NB4 (cell line): ENCODE measurements at places on chromosomes 6 and 20.

DNA sequence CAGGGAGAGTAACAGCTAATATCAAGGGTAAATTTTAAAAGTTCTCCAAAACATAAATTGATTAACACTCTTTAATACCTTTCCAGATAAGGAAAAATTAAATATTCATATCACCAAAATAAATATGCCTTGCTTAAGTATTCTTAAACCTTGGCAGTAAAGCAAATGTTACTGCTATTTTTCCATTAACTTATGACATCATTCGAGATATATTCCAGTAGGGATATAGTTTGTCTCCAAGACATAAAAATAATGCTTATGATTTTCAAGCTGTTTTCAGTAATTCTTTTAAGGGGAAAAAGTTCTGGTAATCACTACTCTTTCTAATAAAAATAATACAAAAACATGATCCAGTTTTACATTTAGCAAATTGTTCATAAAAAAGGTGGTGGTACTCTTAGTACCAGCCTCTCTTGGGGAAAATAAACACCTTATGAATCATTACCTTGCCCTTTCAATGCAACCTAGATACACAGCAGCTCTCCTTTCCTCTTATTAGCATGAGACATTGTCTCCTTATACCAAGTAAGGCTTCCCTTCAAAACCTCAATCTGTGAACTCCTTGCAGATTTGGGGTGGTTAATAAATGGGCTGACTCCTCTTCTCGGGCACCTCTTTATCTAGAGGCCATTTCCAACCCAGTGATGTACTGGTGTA lies 31.5 kb upstream of the LTV1 start:
- no peak for DNase-seq

DNA sequence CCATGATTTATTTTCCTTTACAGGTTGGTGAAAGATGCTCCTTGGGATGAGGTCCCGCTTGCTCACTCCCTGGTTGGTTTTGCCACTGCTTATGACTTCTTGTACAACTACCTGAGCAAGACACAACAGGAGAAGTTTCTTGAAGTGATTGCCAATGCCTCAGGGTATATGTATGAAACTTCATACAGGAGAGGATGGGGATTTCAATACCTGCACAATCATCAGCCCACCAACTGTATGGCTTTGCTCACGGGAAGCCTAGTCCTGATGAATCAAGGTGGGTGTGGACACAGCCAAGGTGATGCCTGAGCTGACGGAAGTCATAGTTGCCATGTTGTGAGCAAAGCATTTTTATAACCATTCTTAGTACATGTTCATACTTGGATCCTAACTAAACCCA lies 34.6 kb upstream of the CALHM6 start:
- no peak for DNase-seq

- DNase-seq = no peak
These were observed 32.2 kb downstream of the MRAP2 start for GRCh38 chr6:84065693-84066290.

DNA sequence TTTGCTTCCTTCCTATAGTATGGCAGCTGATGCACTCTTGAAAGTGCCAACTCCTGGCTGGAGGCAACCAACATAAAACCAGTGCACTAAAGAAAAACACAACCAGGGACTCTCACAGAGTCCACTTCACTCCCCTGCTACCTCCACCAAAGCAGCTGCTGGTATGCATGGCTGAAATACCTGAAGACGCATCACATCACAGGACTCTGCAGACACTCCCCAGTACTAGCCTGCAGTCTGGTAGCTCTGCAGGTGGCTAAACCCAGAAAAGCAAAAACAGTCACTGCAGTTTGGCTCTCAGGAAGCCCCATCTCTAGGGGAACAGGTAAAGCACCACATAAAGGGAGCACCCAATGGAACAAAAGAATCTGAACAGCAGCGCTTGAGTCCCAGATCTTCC lies 473.0 kb upstream of the SPTLC3 start:
- DNase-seq = no peak

- no peak for DNase-seq
These were observed 843 bp downstream of the FBXO9 start for GRCh38 chr6:53066077-53066417.

DNA sequence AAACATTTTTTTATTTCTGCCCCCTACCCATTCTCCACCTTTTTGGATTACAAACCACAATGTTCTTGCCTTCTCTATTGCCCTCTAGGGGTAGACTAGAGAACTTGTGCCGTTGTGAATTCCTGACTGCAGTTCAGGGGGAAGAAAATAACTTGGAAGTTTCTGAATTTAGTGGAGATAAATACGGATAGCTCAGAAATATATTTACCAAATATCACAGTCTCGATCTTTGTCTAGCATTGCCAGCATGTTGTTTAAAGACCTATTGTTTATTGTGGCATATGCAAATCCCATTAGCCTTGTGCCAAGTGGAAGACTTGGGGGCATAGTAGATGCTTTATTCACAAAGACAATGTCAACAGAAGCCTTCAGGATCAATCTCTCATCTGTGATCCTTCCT lies 154.1 kb upstream of the MMS22L start:
- DNase-seq = peak; percentile 29

DNA sequence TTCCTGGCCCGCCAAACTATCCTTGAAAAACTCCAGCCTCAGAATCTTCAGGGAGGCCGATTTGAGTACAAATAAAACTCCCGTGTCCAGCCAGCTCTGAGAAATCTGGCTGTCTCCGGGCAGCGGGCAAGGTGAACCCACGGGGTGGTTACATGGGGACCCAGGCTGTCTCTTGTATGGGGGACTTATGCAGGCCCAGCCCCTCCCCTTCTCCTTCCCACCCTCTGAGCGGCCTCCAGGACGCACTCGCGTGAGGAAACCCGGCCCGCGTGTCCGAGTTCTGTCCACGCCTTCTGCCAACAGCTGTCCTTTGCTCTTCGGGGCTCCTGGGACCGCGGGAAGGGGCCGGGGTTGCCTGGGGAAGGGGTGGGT lies 36.3 kb upstream of the BLCAP start:
- DNase-seq = no peak

DNA sequence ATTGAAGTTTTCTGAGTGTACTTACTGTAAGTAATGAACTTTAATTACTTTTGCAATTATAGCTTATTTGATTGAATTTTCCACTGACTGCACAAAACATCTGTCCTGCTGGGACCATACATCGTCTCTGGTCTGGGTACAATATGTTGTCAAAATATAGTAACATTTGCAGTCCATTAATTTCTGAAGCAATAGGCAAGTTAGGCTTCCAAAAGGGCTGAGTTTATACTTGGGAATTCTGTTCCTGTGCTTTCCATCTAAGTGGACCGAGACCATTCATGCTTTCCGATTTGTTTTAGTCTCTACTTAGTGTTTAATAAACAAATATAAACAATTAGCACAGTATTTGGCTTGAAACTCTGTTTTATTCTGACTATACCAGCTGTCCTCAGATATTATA lies 139.3 kb downstream of the RFPL4B start:
- DNase-seq = no peak

GRCh38 chr20:38291966-38292365 lies 12.0 kb upstream of the BPI start:
- DNase-seq = peak; percentile 57

DNA sequence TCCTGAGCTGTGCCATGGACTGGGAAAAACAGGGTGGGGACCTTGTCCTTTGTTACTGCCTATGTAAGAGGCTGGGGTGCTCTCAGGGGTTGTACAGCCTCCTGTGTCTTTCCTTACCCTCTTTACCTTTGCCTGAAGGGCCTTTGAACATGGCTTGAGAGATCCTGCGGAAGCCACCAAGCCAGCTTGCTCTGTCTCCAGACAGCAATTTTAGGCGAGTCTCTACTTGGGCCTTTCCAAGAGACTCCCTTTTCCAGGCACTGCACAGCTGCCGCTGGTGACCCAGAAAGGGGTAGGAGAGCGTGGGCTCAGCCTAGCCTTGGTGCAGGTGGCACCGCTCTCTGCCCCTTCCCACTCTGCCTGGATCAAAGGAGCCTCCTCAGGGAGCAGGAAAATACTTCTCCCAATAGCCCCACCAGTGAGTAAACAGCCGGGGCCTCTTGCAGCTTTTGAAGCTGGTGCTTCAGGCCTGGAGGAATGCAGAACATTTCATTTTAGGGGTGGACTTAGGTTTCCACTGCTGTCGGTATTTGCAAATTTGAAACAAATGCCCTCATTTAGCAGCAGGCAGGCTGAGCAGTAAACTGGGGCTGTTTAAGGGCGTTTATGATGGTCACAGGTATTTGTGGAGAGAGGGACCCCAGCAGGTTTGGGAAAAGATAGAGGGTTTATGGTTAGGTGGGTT lies 13.9 kb downstream of the PTK7 start:
- DNase-seq = no peak

DNA sequence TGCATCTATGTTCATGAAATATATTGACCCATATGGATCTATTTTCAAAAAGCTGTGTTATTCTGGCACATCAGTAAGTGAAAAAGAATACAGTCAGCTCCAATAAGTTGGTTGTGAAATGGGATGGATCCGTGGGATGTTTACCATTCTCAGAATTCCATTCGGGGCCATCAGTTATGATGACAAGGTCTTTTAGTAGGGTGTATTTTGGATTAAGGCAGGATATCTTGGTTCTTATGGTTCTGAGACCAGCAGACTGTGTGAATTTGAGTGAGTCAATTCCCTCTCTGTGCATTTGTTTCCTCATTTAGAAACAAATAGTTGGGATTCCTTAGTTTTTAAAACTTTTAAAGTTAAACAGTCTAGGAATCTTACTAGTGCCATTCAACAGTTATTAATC lies 287.4 kb downstream of the CD109 start:
- DNase-seq = no peak

DNA sequence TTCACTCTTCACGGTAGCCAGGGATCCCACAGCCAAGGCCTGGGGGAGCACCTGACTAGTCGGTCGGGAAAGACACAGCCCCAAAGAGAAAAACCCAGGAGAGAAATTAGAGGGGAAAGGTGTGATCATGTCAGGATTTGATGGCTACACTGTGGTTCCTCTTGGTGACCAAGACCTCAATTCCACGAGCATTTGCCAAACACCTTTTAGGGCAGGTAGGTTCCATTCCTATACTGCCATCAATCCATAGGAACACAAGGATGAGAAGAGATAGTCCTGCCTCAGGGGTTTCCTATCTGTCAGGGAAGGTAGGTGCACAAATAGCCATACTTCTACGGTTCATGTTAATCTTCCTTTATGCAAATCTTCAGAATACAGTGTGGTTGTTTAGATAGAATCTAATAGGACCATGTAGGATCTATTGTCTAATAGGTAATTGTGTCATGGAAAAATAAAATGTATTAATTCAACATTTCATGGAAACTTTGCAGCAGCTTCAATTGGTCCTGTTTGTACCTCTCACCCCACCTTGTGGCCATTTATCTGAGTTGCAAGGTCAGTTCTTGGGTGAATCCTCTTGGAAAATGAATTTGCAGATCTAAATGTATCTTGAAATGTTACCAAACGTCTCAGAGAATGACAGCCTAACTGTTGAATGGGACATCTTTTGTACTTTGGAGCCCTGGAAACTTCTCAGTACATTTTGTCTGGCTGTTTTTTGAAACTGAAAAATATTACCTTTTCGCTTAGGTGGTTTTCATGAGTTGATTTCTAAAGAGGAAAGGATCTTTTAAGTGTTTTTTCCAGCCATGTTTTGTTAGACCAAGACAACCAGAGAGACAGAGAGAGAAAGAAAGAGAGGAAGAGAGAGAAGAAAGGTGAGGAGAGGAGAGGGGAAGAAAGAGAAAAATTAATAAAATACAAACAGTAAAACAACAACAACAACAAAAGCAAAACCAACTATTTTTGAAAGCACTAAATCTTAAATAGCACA lies 33.7 kb upstream of the IYD start:
- peak; percentile 67 for DNase-seq

DNA sequence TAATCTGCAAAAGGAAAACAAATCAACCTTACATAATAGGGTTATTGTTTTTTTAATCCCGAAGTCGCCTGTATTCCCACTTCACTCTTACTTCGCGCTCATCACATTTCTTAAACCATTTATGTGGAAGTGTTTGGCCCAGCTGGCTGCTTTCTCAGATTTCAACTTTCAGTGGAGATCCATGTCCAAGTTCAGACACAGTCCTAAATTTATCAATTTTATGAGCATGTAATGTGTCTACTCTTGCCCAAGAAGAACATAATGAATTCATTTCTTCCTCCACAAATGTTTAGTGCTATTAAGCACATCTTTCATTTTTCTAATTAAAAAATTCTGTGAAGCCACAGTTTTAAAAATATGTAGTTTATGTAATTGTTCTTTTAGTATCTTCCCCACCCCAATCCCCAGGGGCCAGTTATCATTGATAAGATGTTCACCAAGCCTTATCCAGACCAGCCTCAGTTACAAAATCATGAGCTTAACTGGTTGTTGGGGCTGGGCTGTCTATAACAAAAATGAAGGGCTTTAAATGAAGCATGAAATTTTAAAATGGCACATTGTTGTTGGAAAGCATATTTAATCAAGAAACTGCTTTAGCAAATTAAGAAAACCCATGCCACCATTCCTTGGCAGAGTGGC lies 151.7 kb downstream of the UST start:
- DNase-seq = no peak

DNA sequence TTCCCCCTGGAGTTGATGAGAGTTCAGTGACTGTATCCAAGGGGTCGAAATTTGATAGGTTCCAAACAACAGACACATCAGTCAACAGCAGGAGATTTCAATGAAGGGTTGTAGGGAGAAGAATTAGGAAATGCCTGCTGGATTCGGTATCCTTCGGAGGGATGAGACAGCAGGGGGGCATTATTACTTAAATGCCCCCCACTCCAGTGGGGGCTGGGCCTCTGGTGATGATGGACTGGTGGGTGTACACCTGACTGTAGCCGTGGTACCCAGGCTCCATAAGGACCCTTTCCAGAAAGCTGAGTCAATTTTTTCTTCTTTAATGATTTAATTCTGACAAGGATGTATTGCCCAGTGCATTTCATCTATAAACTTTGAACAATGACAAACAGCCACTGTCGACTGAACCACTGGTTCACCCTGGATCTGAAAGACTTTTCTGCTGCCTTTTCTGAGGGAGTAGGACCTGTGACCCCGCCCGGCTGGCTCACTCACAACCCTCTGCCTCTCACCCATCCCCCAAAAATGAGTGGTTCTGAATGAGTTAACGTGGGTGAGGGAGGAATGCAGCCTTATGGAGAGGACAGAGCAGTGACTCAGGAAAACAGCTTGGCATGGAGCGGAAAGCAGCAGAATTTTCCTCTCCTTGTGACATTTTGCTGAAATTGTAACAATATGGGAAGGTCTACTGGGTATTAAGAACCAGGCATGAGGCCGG lies 41.0 kb downstream of the ZMYND8 start:
- no peak for DNase-seq

DNA sequence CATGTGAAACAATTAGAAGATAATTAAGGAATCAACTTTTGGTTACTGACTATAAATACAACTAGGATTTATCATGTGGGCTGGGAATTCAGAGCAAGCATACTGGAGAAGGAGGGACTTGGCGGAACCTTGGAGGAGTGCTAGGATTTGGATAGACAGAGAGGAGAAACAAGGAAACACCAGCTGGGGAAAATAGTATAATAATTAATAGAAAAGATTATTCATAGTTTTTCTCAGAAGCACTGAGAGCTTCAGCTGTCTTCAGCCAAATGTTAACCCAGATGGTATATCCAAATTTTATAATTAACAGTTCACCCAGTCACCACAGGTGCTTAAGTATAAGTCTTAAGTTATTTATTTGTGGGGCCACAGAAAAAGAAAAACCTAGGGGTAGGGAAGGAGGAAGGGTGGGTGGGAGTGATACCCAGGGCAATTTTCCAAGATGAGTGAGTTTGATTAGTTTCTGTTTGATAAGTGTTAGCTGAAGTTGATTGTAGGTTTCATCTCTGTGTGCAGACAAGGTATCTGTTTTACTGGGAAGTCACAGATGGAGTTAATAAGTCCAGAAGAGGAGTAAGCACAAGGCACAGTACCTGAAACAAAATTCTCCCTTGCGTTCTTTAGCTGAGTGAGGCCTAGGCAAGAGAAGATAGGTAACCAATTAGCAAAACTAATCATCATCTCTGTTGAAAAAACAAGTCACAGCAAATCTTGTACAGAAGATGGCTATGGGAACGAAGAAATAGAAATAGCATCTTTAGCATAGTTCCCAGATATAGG lies 175.5 kb downstream of the TFAP2B start:
- DNase-seq = no peak
